ENCODE measurements at places on chromosomes 3 and 15. TPM values are rescaled to one million over a fixed set of nuclear protein-coding genes. Genes with fewer than 3 reads are reported as not detected.

The SLC6A1 gene
- not detected for total RNA-seq

The SEMA3B gene
- total RNA-seq: 36.9 TPM

The DAPK2 gene
- 1.2 TPM for total RNA-seq

The LSAMP gene
- 10.7 TPM for total RNA-seq

The CCDC13 gene
- 0.95 TPM for total RNA-seq
